CD4-positive, alpha-beta T cell treated with Interleukin-12 subunit alpha and Interleukin-12 subunit beta, for 1 hour (primary cell): ENCODE measurements at places on chromosomes 5 and 9.
A peak's percentile ranks its signal among the peaks of the same experiment; 100 is the strongest.

DNA sequence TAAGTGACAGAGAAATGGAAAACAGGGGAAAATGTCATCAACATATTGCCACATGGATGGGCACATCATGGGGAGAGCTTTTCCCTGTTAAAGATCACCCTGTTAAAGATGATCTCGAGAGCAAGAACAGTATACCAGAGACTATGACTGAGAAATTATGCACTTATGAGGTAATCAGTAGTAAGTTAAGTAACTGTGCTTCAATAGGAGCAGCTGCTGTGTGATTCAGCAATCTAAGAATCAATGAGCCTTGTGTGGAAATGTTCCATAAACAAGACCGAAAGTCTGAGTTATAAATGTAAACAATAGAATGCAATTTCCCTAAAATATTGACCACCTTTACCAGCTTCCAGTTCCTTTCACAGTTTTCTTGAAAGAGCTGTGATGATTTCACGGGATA lies 582.3 kb downstream of the CAAP1 start:
- DNase-seq = no peak

GRCh38 chr5:83517072-83517687 lies 45.6 kb downstream of the VCAN start:
- no peak for DNase-seq

- DNase-seq = no peak
Observed at GRCh38 chr9:24582146-24583126, 36.7 kb upstream of the IZUMO3 start.

DNA sequence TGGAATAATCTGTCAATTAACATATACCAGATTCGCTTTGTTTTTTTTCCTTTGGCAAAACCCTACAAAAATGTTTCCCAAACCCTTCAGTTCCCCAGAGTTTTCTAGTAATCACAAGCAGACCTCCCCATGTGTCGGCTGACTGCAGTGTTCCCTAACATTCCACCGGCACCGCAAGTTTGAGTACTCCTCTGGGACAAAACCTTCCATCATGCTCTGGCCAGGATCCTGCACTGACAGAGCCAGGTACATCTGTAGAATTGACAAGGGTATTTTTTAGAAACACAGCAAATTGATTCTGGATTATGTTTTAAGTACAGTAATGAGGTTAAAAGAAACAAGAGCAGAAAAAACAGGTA lies 174.7 kb downstream of the GAS1 start:
- DNase-seq = no peak

DNA sequence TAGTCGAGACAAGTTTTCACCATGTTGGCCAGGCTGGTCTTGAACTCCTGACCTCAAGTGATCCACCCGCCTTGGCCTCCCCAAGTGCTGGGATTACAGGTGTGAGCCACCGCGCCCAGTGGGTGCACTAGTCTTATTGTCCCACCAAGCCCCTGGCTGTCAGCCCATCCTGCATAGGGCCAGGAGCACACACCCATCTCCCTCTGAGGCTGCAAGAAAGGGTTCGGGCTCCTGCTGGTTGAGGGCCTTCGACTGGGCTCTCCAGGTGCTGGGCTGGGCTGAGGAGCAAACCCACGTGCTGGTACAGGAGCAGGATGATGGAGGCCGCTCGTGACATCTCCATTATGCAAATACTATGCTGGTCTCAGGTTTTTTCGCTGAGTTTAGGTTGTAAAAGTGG lies 25.1 kb upstream of the RNF130 start:
- no peak for DNase-seq

DNA sequence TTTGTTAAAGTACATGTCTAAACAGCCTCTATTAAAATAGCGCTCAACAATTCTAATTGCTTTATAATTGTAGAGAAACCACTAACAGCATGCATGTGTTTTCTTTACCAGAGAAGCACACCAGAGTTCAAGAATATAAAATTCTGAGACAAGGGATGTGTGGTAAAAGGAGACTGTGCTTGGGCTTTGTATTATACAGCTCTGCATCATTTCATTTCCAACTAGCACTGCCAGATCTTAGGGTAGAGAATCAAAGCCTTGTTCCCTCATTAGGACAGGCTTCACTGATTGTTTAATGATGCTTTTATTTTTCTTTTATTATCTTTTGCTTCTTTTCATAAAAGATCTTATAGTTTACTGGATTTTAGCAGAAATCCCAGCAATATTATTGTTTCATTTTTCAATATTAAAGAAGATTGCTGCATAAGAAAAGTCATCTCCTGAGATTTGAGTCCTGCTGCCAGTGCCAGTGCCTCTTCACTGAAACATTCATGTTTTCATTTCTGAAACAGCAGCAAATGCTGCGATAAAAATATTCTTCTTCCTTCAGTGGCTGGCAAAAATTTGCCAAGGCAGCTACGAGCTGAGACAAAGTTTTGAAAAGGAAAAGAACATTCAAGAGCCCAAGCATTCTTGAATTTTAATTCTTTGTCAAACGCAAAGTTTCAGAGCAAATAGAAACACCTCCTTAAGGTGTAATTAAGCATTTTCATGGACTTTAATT lies 491.0 kb upstream of the PIK3R1 start:
- DNase-seq = no peak

GRCh38 chr9:106084702-106085101 lies 390.4 kb downstream of the TMEM38B start:
- DNase-seq = no peak

- peak; percentile 44 for DNase-seq
Observed at GRCh38 chr9:131278702-131279111, 2.4 kb upstream of the FAM78A start.

DNA sequence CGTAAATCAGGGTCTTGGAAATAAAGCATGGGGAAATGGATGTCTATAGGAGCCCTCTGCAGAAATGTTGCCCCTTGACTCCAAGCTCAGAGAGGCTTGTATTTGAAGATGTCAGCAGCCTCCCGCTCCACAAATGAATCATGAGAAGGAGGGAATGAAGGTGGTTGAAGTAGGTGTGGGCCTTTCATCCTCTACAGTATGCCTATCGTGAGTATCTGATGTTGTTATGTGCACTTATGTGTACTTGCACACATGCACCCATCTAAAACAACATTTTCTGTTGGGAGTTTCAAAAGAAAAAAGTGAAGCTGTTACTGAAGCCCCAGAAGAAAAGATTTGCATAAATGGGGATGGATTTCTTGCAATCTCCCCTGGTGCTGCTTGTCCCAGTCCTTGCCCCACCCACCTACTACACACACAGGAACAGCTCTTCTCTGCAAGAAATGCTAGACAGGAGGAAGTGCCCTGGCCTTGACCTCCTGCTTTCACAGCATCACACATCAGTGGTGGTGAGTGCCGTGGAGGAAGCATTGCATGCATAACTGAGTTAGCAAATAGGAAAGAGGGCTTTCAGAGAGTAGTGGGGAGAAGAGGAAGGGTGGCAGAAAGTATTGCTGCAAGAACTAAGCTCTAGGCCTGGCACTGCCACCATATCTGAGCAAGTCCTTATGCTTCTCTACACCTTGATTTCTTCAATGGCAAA lies 156.1 kb downstream of the SNX18 start:
- peak; percentile 42 for DNase-seq

GRCh38 chr9:2758898-2759510 lies 41.7 kb downstream of the KCNV2 start:
- DNase-seq = no peak

DNA sequence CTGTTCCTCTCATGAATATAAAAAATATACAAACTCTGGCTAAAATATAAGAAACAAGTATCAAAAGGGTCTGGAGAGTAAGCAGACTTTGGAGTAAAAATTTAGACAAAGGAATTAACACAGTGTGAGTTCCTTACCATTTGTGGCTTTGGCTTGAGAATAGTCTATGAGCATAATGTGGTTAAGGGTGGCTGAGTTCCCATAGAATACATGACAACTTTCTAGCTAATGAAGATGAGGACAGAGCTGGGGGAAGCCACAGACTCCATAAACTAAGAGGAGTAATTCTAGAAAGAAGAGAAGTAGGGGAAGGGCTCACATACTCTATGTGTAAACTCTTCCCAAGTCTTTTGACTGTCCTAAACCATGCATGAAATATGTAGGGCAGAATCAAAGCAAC lies 79.4 kb downstream of the CAAP1 start:
- DNase-seq = no peak

GRCh38 chr9:27436234-27436633 lies 87.9 kb upstream of the IFNK start:
- DNase-seq = no peak

- peak; percentile 26 for DNase-seq
Observed at GRCh38 chr9:20043035-20043434, 254.2 kb upstream of the SLC24A2 start.

DNA sequence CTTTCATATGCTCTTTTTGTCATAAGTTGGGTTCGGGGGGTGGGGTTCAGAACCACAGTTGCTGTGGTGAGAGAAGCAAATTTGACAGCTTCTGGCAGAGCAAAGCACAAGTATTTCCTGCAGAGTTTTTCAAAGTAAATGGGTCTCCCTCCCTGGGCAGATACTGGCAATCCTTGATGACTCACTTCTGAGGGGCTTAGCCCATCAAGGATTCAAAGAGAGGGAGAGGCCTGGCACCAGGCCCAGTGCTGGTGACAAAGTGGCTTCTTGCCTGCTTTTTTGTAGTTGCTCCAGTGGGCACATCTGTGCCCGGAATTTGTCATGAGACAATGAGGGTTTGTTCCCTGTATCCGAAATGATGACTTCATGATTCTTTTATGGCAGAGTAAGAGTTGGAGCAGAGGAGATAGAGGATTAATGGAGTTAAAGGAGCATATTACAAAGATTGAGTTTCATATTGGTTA lies 46.6 kb upstream of the TNC start:
- DNase-seq = no peak

DNA sequence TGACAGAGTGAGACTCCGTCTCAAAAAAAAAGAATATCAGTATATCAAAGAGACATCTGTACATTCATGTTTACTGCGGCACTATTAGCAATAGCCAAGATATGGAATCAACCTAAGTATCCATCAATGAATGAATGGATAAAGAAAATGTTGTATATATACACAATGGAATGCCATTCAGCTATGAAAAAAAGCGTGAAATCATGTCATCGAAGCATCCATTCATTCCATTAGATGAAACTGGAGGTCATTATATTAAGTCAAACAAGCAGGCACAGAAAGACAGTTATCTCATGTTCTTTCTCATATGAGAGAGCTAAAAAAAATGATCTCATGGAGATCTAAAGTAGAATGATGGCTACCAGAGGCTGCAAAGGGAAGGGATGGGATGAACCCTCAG lies 180.9 kb upstream of the TLX3 start:
- DNase-seq = no peak

DNA sequence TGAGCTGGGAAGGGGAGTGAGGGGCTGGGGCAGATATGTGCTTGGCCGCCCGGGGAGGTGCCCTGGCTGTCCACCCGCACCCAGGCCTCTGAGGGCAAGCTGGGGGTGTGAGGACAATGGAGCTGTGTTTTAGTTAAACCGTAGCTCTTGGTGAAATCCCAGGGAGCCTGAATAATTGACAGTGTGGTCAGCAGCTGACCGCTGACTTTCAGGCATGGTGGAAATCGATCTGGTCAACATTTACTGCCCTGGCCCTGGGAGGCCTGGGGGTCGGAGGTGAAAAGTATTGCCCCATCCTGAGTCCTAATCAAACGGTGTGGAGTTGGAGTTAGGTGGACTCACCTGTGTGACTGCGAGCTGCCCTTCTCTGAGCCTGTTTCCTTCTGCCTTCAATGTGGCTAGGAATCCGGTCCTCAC lies 31.2 kb upstream of the CRB2 start:
- DNase-seq = no peak

DNA sequence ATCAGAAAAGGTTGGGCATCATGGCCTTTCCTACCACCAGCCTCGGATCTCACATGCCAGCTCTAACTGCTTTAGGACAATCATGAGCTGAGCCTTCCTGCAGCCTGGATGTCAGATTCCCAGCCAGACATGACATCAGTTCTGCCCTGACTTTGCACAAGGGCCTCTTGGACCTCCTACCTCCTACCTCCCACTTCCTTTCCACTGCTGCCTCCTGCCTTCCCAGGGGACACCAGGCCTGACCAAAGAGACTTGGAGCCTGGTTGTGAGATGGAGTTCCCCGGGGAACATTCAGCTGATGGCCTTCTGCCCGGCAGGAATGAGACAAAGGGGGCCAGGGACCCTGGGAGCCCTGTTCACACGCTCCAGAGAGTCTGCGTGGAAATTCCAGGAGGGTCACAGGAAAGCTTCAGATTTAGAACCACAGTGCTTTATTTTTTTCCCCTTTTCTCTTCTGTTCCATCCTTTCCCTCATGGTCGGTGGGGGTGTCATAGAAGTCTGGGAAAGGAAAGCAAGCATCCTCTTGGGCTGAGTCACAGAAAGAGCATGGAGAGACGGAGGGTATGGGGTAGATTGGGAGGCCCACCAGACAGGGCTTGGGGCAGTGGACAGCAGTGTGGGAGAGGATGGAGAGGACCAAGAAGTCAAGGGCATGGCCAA lies 35.4 kb upstream of the IL17B start:
- DNase-seq = no peak

DNA sequence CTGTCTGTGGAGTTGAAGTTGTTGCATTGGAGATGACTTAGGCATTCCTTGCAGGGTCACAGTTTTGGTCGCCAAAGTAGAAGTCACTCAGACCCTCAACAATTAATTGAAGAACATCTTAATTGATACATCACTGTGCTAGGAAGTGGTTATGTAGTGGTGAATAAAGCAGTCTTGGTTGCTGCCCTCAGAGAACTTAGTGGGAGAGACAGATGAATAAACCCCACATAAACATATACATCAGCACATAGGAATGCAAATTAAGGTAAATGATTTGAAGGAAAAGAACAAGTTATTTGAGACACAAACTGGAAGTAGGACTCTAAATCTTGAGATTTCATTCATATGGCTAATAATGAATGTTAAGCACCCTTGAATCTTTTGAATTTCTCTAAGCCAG lies 25.7 kb downstream of the FAM174A start:
- DNase-seq = no peak

GRCh38 chr9:96382175-96382574 lies 1.3 kb downstream of the SLC35D2 start:
- no peak for DNase-seq

- DNase-seq = no peak
Observed at GRCh38 chr9:129224618-129225489, 46.8 kb upstream of the IER5L start.

DNA sequence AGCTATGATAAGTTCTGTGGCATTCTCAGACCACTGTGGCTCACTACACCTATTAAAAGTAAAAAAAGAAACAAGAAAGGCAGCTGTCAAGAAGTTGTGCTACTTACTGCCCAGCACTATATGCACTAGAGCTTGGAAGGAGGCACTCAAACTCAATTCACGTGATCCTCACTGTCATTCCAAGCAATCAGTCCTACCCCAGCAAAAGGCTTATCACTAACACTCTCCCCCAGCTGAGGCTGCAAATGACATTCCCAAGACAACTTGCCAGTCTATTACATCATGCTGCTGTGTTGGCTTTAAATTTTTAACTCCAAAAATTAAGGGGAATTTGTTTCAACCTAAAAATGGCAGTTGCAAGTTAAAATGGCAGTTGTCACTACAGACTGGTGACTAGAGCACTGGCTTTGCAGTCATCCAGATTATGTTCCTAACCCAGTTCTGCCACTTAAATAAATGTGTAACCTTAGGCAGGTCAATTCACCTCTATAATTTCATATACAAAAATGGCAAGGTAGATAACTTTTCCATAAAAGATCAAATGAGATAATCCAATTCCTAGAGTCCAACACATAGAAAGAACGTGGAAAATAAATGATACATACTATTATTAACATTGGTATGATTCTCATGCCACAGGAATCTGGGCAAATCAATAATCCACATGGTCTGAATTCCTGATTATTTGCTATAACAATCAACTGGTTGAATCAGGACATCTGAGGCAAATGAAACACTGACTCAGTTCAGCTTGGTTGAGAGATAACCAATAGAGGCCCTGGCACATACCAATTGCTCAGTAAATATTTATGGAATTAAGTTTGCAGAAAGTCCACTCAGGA lies 52.4 kb downstream of the FBXW11 start:
- DNase-seq = no peak
